AG08395 (cell line): ENCODE measurements at places on chromosomes 2 and 18.

- no peak for DNase-seq
Measured at GRCh38 chr2:25822190-25823117, 55.8 kb downstream of the ASXL2 start.

GRCh38 chr2:238973038-238973739 lies 125.3 kb downstream of the TWIST2 start:
- DNase-seq = peak; percentile 76

- DNase-seq = no peak
Measured at GRCh38 chr2:66531567-66531966, 96.6 kb downstream of the MEIS1 start.

GRCh38 chr2:31282634-31283033 lies 48.7 kb downstream of the EHD3 start:
- no peak for DNase-seq

GRCh38 chr18:4391859-4392258 lies 63.2 kb downstream of the DLGAP1 start:
- no peak for DNase-seq

- DNase-seq = no peak
Measured at GRCh38 chr2:6986301-6986911, 69.2 kb downstream of the RNF144A start.

GRCh38 chr2:160432633-160433032 lies 61.0 kb downstream of the RBMS1 start:
- DNase-seq = peak; percentile 36

DNA sequence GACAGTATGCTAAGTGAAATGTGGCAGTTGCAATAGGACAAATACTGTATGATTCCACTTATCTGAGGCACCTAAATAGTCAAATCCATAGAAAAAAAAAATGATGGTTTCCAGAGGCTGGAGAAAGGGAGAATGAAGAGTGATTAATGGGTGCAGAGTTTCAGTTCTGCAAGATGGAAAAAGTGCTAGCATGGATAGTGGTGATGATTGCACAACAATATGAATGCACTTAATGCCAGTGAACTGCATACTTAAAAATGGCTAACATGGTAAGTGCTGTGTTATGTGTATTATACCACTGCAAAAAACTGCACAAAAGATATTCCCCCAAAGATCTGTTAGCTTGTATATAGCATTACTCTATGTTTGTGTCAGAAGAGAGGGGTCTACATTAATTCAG lies 185.4 kb downstream of the INHBB start:
- no peak for DNase-seq

DNA sequence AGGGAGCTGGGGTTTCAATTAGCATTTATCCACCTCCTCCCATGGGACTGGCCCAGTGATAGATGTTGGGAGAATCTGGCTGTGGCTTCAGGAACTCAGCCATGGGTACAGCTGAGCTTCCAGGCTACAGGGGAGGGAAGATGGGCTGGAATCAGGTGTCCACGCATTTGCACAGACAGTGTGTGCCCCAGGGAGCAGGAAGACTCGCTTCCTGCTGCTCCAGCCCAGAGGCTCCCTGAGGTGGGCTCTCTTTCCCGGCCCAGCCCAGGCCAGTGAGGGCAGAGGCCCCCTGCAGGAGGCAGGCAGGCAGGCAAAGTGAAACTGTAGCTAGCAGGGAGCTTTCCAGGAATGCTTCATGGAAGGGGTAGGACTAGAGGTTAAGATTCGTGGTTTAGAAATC lies 28.7 kb downstream of the DYSF start:
- no peak for DNase-seq

GRCh38 chr2:27261241-27261925 lies 1.5 kb downstream of the SLC30A3 start:
- DNase-seq = no peak

GRCh38 chr2:88232074-88232782 lies 62.1 kb downstream of the THNSL2 start:
- no peak for DNase-seq

- DNase-seq = no peak
Measured at GRCh38 chr2:237020090-237020489, 65.6 kb upstream of the COPS8 start.

GRCh38 chr2:231223458-231223976 lies 25.1 kb downstream of the ARMC9 start:
- no peak for DNase-seq

GRCh38 chr2:146734042-146734820 lies 1110.6 kb upstream of the ACVR2A start:
- DNase-seq = peak; percentile 50

- DNase-seq = no peak
Measured at GRCh38 chr2:16973586-16974286, 308.1 kb upstream of the CYRIA start.

DNA sequence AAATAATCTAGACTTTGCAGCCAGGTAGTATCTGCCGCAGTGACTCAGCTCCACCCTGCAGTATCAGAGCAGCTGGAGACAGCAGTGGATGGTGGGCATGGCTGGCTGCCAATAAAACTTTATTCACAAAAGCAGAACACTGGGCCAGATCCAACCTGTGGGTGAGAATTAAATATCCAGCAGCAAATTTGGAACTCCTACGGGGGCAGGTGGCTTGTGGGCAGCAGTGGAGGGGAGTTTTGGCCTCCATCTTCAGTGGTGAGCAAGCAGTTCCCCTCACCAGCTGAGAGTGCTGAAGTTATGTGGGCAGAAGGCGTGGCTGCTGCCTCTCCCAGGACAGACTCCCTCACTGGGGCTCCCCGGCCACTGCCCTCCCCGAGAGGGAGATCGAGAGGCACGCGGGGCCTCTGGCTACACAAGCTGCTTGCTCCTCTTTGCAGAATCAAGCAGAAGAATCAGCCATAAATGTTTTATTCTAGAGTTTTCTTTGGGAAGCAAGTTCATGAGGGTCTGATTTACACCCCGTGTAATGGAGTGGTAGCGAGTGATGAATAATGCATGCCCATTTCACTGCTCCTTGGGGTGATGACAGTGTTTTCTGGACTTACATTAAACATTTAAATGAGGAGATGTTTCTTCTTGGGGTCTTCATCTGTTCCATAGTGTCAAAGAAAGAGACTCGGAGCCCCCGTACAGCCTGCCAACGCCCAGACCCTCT lies 204.3 kb downstream of the SEPTIN10 start:
- DNase-seq = no peak
